Adipose tissue (tissue), 3 donors: ENCODE measurements at places on chromosomes 3 and 15. TPM values are rescaled to one million over a fixed set of nuclear protein-coding genes. Genes with fewer than 3 reads are reported as not detected.

Gene IVD
- polyA plus RNA-seq = 43.8 TPM

Gene BFSP2
- 0.12 TPM for polyA plus RNA-seq

Gene DNAJA4
- polyA plus RNA-seq = 9.4 TPM

Gene PIERCE2
- polyA plus RNA-seq = 2.6 TPM

Gene SATB1
- polyA plus RNA-seq = 14.6 TPM

Gene UROC1
- polyA plus RNA-seq = not detected
